Activated CD4-positive, alpha-beta T cell treated with anti-CD3 and anti-CD28 coated beads, Interleukin-2, amount 10 ng/mL, durations not matched to agents 7 days and 5 days (primary cell): ENCODE measurements at places on chromosomes 4 and X. TPM values are rescaled to one million over a fixed set of nuclear protein-coding genes. Genes with fewer than 3 reads are reported as not detected.
A peak's percentile ranks its signal among the peaks of the same experiment; 100 is the strongest.

GRCh38 chr4:7472442-7473013, 37.8 kb upstream of the PSAPL1 start:
- DNase-seq: no peak

The STAP1 gene
- 31.0 TPM for total RNA-seq

The F8A2 gene
- not detected for total RNA-seq

The HS6ST2 gene
- not detected for total RNA-seq

The UNC5C gene
- total RNA-seq: not detected

The TMEM31 gene
- total RNA-seq: not detected

DNA sequence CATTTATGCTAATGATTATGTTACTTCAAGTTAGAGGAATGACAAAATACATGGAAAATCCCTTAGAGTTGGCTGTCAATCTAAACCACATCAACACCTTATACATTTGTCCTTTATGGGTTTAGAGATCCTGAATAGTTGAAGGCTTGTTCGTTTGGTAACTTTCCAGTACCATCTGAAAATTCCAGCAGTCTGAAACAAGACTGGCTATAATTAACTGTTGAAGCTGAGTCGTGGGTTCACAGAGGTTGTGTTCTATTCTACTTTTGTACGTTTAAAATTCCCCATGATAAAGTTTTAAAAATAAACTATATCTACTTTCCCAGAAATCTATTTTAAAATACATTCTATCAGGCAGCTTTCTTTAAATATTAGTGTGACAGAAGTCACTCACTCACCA, 73.0 kb downstream of the USP46 start:
- DNase-seq: no peak

The CXorf66 gene
- total RNA-seq: not detected

DNA sequence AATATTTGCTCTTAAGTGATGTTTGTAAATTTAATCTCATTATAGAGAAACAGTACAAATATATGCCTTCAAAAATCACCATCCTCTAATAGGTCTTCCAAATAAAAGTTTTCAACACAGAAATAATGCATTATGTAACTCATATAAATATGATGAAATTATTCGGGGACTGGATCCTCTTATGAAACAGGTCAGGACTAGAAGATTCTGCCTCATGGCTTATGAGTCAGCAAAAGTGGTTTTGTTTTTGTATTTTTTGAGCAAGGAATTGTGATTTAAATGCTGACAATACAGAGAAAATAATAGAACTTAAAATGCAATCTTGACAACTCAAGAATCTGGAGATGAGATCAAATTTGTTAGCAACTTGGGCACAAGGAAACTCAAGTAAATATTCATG, 179.7 kb upstream of the NDP start:
- no peak for DNase-seq

The SAP30 gene
- 15.2 TPM for total RNA-seq

GRCh38 chrX:122869171-122869570, 314.9 kb upstream of the GRIA3 start:
- DNase-seq: no peak

DNA sequence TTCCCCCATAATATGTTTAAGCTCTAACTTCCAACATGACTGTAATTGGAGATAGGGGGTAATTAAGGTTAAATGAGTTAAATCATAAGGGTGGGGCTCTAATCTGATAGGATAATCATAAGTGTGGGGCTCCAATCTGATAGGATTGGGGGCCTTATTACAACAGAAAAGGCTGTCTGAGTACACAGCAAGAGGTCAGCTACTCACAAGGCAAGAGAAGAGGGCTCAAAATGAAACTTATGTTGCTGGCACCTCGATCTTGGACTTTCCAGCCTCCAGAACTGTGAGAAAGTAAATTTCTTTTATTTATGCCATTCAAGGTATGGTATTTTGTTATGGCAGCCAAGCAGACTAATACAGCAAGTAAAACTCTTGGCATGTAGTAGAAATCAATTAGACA, 16.4 kb downstream of the SH2D1A start:
- no peak for DNase-seq

DNA sequence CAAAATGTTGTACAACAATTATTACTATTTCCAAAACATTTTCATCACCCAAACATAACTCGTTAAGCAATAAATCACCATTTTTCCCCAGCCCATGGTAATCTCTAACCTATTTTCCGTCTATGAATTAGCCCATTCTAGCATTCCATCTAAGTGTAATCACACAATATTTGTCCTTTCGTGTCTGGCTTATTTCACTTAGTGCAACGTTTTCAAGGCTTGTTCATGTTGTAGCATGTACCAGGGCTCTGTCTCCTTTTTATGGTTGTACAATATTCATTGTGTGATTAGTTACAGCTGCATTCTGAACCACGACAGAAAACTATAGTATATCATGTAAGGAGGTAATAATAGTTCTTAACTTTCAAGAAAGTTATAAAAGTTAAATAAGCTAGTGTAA, 656.0 kb upstream of the HS3ST1 start:
- DNase-seq: no peak

The TRIM75 gene
- not detected for total RNA-seq

The DMP1 gene
- not detected for total RNA-seq

GRCh38 chr4:53011259-53011905, 149.3 kb downstream of the RASL11B start:
- DNase-seq: no peak

DNA sequence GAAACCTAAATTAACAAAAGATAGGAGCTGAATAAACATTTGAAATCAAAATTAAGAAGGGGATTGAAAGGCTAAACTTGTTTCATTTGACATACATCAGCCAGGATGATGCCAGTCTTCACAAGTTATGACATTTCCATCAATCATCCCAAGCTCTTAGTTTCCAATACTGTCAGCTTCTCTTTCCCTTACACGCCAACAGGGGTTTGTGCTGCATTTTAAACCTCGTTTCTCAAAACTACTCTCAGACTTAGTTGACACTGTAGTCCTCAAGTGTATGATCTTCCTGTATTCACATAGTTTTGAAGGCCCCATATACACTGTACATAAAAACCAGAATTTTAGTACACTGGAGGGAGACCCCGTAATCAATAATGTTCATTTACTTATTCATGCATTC, 840 bp upstream of the P2RY10 start:
- DNase-seq: no peak

The SHROOM4 gene
- not detected for total RNA-seq

DNA sequence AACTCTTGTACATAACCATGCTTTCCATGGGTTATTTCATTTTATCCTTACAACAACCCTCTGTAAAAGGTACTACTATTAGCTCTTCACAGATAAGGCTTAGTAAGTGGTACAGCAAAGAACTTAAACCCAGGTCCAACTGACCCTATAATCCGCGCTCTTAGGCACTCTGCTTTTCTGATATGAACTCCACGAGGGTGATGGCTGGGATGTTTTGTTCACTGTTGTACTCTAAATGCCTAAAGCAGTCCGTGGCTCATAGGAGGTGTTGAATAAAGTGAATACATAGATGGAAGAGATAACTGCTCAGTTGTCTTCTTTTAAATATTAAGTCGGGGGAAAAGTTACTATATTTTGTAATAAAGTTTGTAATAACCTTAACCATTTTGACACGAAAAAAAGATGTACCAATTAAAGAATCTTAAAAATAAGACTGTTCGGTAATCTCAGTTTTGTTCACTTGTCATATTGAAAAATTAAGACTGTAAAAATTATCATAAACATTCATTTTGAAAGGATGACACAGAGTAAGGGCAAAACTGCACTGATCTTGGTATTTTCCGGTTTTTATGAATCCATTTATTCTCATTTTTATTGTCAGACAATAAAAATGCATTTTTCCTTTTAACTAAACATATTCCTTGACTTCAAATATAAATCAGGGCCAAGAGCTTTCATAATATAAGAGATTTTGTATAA, 166.5 kb downstream of the FBXW7 start:
- no peak for DNase-seq

GRCh38 chrX:31314921-31315320, 243.1 kb upstream of the FTHL17 start:
- no peak for DNase-seq

- no peak for DNase-seq
Observed at GRCh38 chrX:45472968-45473367, 272.3 kb upstream of the DIPK2B start.

The MAGEA2B gene
- not detected for total RNA-seq

- DNase-seq: no peak
Observed at GRCh38 chrX:97358941-97359340, 475.2 kb downstream of the RPA4 start.

The DACH2 gene
- not detected for total RNA-seq

DNA sequence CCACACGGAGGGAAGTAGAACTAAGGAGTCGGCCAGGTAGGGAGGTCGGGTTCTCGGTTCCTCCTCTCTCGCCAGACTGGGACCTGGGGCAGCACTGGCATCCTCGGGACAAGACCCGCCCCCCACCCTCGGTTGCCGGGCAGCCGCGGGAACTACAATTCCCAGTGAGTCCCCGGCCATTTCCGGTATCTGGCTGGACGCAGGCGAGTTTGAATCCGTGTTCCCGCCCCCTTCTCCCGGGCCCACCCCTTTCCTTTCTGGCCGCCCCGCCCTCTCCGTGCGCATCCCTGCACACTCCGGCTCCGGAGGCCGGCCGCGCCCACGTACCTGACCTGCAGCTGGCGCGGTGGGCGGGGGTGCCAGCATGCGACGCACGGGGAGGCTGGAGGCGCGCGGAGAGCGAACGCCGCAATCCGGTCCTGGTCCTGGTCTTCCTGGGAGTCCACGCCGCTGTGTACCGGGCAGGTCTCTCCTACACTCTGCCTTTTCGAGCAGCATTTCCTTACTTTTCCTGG, 10.2 kb upstream of the DLG3 start:
- peak; percentile 54 for DNase-seq

DNA sequence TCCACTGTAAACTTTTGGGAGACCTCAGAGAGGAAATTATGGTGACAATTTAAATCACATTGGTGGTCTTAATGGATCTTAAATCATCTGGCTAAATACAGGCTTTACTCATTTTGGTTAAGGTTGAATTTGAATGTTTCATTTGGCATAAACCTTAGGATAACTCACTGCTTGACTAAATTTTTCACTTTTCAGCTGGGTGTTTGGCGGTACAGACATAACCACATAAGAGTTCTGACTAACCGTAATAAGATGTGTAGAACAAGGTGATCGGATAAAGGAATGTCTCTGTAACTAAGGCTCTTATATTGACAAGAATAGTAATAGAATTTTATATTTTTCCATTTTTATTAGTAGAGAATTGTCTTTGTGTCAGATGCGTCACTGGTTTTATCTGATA, 281.0 kb downstream of the BMPR1B start:
- no peak for DNase-seq

- no peak for DNase-seq
Observed at GRCh38 chr4:114595207-114595606, 3.4 kb upstream of the UGT8 start.

DNA sequence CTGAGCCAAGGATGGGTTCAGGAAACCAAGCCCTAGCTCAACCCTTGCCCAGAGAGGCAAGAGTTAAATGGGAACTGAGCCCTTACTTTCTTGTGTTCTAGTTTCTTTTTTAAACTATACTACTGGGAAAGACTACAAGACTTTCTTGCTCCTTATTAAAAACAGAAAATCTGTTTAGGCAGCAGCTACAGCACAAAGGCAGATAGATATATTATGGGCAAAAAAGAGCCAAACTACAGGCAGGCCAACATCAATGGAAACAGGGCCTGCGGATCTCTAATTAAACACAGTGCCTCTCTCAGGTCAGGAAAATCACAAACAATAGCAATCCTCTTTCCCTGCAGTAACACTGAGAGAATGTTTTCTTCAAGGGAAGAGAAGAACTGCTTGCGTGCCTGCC, 226.0 kb downstream of the LDB2 start:
- DNase-seq: no peak
